ENCODE measurements at places on chromosomes 16 and 17.

GRCh38 chr17:60165223-60165622 lies 15.4 kb downstream of the CA4 start:
- ATAC-seq: no peak

GRCh38 chr17:4136373-4136772 lies 6.5 kb downstream of the ZZEF1 start:
- no peak for ATAC-seq

DNA sequence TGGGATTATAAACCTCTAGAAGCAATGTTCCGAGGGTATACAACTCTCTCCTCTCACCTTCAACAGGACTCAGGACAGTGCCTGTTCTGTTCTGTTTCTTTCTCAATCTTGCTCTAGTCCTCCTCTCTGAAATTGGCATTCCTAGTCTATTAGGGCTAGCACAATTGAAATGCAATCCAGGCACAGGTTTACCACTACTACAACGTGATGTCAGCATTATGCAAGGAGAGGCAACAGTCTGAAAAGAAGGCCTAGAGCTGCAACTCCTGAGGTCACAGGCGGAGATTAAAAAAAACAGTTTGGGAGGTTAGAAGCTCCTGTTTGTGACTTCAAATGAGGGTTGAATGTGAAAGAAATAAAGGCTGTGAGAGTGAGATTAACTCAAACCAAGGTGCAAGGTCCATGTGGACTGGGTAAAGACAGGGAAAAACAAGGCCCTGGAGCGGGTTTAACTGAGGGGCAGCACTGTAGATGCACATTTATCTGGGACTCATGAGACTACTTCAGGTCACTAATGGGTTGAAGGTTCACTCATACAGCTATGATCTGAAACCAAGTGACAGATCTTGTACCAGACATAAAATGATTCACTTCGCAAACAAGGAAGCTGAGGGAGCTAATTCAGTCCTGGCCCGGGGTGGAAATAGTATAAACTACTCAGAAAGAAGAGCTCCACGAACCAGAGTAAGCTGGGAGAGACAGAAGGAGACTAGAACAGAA lies 16.8 kb downstream of the AMFR start:
- ATAC-seq: peak; percentile 89

DNA sequence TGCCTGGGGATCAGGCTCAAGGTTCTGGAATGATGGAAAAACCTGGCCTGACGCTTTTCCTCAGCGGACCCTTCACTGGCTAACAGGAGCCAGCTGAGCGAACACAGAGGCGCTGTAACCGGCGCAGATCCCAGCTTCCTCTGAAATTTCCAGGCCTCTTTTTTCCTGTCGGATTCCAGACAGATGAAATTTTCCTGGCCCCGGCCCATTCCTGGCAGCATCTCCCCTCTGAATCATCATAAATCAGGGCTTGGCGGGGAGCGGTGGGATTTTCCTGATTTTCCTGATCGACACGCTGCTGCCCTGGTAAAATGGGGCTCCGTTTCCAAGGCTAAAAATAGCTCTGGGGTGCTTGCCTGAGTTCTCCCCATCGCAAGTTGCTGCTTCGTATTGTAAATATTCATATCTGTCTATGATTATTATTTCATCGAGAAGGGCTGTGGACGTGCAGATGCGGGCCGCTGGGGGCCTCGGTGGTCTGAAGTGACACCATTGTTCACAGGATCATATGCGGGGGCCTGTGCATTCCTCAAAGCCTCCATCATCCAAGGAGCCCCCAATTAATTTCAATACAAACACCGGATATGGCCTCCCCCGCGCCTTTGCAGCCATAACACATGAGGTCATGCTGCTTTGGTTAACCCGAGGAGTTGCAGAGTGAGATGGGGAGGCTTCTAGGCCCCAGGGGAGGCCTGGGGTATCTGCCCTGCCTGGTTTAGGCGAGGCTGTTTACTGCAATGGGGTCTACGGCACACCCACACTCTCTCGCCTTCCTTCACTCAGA lies 45.8 kb upstream of the ETV4 start:
- peak; percentile 34 for ATAC-seq

DNA sequence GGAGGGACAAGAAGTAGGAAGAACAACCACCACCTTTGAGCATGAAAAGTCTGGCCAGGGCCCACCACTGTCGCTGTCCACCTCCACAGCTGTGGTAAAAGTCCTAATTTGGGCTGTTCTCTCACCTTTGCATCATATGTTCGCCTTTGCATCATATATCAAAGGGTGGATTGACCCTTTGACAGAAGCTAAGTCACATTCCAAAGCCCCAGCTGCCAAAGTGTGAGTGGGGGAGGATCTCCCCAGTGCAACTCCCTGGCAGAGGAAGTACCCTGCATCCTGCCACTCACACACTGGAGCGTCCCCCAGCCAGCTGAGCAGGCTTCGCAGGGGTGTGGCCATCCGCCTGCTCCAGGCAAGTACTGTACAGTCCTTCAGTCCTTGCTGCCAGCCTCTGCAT lies 12.7 kb upstream of the SPECC1 start:
- ATAC-seq: peak; percentile 73

DNA sequence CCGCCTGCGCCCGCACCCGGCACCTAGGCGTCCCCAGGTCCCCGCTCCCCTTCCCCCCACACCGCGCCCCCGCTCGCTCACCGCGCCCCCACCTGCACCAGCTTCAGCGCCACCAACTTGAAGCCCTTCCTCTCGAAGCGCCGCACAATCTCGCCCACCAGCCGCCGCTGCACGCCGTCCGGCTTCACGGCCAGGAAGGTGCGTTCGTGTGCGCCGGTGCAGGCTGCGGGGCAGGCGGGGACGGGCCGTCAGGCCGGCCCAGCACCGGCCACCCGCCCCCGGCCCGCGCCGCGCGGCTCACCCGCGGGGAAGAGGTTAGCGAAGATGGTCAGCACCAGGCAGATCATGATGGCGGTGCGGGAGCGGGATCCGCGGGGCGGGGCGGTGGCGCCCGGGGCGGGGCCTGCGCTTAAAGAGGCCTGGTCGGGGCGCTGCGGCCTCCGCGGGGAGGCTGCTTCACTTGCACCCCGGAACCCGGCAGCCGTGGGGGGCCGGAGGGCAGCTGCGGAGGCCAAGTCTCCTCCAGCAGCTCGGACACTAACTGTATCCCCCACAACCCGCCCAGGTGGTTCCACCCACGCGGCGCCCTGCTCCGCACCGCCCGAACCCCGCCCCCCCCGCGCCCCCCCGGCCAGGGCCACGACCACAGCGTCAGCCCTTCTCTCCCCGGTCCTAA lies at the start of gene NME3:
NME3 (minus strand) TSS at position 356 of the 676 bp plus-strand sequence; CDS start at position 347, 9 bp downstream.
- ATAC-seq: peak; percentile 26

DNA sequence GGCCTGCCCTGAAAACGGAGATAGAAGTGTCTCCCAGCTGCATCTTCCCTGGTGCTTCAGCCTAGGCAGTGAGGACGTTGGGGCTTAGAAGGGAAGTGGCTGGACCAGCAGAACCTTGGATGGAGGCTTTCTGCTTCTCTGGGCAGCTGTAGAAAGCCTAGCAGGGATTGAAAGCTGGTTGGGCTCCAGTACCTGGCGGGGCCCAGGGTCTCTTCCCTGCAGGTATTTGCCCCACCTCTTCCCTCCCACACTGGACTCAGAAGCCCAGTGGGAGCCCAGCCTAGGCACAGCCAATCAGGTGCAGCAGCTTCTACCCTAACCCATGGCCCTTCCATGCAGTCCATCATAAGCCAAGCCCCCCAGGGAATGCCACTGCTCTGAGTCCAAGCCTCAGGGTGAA lies 190.3 kb upstream of the IRX6 start:
- ATAC-seq: no peak

DNA sequence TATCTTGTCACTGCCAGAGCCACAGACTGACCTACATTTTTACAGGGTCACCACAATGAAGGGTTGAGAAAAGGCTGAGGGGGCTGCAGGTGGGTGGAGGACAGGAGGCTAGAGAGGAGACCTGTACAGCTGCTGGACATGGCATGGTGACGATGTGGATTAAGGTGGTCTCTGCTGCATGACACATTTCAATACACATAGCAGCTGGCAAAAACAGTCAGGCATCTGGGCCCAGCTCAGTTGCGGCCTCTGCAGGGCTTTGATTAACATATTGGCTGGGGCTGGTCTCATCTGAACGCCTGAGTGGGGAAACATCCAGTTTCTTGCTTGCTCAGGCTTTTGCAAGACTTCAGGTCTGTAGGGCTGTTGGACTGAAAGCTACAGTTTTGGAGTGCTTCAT lies 265.4 kb upstream of the FOXF1 start:
- ATAC-seq: no peak

- no peak for ATAC-seq
Measured at GRCh38 chr17:6959700-6960099, 36.1 kb upstream of the ALOX12 start.

GRCh38 chr17:81556175-81556691 lies 4.1 kb upstream of the FAAP100 start:
- ATAC-seq: no peak

DNA sequence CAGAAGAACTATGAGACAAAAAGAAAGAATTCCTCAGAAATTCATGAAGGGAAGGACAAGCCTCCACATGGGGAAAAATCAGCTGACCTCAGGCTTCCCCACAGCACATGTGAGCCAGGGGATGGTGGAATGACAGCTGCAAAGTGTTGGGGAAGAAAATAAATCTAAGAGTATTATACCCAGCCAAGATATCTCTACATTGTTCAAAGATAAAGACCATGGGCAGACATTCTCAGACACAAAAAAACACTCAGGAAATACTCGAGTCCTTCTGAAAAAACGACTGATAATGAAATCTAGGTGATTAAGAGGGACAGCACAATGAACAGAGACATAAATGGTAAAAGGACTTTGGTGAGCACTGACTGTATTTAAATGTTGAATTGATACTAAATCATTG lies 3.9 kb downstream of the RAB40B start:
- no peak for ATAC-seq

- no peak for ATAC-seq
Measured at GRCh38 chr16:12582696-12583095, 221.0 kb downstream of the CPPED1 start.

DNA sequence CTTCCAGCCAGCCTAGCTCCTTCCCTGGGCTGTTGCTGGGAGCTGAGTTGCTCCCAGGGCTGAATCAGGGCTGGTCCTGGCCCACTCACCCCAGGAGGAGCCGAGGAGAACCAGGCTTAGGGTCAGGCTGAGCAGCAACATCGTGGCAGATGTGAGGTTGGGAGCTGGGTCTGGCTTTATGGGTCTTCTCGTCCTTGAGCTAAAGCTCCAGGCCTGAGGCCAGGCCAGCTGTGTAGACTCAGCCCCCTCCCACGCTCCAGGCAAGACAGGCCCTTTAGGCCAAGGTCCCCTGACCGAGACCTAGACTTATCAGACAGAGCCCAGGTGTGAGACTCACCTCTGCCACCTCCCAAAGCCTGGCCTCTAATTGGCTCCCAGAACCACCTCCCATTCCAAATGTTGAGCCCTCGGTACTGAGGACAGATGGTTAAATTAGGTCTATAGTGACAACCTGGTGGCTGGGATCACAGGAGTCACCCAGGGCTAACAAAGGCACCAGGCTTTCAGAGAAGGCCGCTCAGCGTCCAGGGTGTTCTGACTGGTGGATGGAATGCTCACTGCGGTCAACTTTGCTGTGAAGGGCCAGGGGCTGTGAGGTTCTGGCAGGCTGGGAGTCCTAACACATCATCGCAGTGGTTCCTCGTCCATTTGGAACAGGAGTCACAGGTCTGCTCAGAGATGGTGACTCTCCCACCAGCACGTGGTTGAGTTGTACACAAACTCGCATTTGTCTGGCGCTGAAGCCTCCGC lies at the start of gene CTRL:
CTRL (minus strand) TSS at position 151 of the 750 bp plus-strand sequence; CDS start at position 141, 10 bp downstream.
- ATAC-seq: no peak

GRCh38 chr17:62617894-62618472 lies 9.5 kb upstream of the MRC2 start:
- peak; percentile 45 for ATAC-seq

DNA sequence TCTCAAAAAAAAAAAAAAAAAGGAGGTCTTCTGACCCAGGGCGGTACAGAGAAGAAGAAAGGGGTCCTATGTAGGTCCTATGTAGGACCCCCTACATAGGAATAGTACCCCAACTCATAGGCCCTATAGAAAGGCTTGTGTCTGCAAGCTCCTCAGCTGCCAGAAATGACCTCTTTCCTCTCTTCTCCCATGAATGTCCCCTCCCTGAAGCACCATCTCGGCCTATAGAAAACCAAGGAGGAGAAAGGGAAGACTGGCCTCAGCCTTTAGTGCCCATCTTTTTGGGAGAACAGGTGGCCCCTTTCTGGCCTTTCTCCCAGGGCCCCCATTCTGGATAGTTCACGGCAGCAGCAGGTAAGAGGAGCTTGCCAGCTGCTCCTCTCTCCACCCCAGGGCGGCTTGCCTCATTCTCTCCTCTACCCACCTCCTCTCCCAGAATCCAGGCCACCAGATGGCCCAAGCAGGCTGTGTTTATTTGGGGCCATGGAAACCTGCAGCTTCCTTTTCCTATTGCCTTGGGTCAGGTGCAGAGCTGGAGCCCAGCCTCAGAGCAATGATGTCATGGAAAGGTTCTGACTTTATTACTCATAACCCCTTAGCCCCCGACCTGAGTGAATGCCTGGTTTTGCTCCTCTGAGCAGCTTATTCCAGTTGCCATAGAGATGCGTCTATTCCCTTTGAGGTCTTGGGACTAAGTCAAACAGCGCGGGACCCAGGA lies 1.6 kb upstream of the MRPL58 start:
- peak; percentile 22 for ATAC-seq

GRCh38 chr17:55198690-55199370 lies 65.9 kb upstream of the HLF start:
- ATAC-seq: no peak

GRCh38 chr17:19271780-19272357 lies 34.7 kb downstream of the EPN2 start:
- ATAC-seq: no peak

DNA sequence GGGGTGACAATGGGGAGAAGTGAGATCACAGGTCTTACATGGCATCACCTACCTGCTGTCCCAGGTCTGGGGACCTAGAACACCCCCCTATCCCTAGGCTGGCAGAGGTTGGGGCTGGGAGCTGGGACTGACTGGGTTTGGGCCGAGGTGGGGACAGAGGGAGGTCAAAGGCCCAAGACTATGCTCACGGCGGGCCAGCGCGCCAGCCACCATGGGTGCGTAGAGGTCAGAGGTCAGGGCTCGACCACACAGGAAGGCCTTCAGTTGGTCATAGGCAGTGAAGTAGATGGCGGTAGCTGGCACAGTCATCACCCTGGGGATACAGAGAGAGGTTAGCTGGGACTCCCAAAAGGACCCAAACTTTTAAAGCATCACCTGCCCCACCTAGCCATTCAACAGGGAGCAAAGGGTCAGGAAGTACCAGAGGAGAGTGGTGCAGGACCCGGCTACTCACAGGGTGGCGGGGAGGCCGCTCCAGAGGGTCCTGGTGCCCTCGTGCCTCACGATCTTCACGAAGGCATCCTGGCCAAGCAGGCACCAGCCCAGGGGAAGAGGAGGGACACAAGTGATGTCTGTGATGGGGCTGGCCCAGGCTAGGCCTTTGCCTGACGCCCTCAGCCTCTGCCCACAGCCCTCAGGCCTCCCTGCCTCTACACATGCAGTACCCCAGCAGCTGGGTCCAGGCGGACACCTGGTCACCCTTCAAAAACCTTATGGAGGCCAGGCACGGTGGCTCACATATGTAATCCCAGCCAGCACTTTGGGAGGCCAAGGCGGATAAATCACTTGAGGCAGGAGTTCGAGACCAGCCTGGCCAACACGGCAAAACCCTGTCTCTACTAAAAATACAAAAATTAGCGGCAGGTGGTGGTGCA lies 3.1 kb downstream of the SLC25A39 start:
- ATAC-seq: no peak

- no peak for ATAC-seq
Measured at GRCh38 chr16:16073001-16073545, 123.7 kb downstream of the ABCC1 start.

All from esophagus mucosa (tissue), 1 donor.